ENCODE measurements at places on chromosomes 4 and X. TPM values are rescaled to one million over a fixed set of nuclear protein-coding genes. Genes with fewer than 3 reads are reported as not detected.

The RAI2 gene
- 0.14 TPM for total RNA-seq

The LRIT3 gene
- total RNA-seq: 0.02 TPM

The RTL5 gene
- 2.2 TPM for total RNA-seq

The TSPYL2 gene
- 9.2 TPM for total RNA-seq

The FDCSP gene
- not detected for total RNA-seq

The TIMM17B gene
- 110 TPM for total RNA-seq

The GBA3 gene
- not detected for total RNA-seq
